Progenitor cell of endocrine pancreas (in vitro differentiated cells): ENCODE measurements at places on chromosomes 3 and 15.

DNA sequence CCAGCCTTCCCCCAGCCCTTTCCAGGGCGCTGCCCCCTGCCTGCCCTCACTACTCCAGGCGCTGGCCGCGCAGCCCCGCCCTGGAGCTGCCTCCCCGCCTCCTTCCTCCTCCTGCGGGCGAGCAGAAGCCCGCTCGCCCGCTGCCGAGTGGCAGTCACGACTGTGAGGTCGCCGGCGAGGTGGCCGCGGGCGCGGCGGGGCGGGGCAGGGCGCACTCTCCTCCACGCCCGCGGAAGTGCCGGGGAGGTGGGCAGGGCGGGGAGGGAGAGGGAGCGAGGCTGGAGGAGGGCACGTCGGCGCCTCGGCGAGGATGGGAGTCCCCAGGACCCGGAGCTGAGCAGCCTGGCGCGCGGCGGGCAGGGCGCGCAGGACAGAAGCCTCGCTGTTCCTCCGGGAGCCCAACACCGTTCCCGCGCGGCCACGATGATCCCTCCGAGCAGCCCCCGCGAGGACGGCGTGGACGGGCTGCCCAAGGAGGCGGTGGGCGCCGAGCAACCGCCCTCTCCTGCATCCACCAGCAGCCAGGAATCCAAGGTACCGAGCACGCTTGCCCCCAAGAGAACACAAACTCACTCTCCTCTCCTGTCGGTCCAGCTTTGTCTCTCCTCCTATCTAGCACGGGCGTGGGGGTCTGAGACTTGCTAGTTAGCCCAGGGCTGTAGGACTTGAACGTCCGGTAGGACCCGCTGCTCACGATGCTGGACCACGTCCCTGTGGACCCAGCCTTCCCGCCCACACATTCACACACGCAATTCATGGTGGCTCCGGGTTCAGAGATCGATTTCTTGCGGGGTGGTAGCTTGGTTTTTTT is at the start of gene STAC:
Gene STAC (plus strand): TSS at position 284 of the 811 bp plus-strand sequence. CDS start 140 bp downstream, at position 424.
- peak; percentile 40 for DNase-seq

- DNase-seq: no peak
Observed at GRCh38 chr15:100715571-100716455, 113.4 kb downstream of the ASB7 start.

GRCh38 chr3:38609386-38610111 is 39.9 kb downstream of the SCN5A start:
- no peak for DNase-seq

GRCh38 chr3:193868590-193868989 is 267.4 kb upstream of the HES1 start:
- no peak for DNase-seq

GRCh38 chr15:79640206-79640605 is 208.1 kb downstream of the MINAR1 start:
- no peak for DNase-seq

DNA sequence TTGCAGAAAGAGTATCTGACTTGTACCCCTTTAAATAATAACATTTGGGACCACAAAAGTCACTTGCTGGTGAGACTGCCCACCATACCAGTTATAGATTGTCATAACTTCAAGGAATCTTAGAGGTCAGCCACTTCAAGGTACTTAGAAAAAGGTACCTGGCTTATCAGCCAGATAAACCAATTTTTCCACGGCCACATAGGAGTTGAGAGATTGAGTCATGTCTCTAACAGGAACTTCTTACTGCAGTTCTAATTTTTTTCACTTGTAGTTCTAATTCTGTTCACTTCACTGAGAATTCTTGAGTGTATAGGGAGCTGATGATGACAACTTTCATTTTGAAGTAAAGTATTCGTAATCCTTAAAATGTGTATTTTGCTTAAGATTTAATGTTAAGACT is 317.1 kb upstream of the CBLB start:
- no peak for DNase-seq

- DNase-seq: no peak
Observed at GRCh38 chr15:33145447-33145846, 49.1 kb downstream of the FMN1 start.

DNA sequence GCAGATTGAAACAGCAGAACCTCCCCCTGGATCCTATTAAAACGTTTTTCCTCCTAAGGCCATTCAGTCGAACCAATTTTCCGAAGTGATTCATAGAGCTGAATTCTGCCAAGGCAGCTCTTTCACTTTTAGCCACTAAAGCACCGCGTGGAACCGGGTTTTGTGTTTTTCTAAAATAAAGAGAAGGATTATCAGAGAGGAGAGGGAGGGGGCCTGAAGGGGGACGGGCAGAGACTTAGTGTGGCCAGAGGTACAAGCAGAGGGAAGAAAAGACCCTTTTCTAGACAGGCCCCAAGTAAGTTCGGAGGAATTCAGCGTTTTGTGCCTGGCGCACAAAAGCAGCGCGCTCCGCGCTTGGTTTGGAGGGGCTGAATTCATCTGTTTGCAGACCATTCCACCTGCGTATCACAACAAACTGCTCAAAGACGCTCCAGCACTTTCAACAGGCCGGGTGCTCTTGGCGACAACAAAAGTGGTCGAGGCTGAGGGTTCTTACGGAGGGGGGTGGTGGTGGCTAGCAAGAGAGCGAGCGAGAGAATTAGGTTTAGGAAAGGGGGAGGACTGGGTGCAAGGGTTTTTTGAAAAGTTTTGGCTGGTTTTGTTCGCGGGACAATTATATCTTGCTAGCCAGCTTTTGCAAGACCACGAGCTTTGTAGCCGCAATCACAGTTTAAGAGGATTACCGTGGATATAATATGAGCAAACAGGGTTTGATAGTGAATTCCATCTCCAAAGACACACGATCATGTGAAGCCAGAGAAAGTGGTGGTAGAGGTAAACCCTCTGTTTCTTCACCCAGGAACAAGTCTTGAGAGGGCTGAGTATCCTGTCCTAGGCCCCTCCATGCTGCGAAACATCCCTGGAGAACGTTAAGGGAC is 1.2 kb upstream of the FEZF2 start:
- no peak for DNase-seq

- no peak for DNase-seq
Observed at GRCh38 chr3:73409138-73409763, 215.5 kb downstream of the PDZRN3 start.

- no peak for DNase-seq
Observed at GRCh38 chr3:72353236-72354128, 494.8 kb downstream of the SHQ1 start.

DNA sequence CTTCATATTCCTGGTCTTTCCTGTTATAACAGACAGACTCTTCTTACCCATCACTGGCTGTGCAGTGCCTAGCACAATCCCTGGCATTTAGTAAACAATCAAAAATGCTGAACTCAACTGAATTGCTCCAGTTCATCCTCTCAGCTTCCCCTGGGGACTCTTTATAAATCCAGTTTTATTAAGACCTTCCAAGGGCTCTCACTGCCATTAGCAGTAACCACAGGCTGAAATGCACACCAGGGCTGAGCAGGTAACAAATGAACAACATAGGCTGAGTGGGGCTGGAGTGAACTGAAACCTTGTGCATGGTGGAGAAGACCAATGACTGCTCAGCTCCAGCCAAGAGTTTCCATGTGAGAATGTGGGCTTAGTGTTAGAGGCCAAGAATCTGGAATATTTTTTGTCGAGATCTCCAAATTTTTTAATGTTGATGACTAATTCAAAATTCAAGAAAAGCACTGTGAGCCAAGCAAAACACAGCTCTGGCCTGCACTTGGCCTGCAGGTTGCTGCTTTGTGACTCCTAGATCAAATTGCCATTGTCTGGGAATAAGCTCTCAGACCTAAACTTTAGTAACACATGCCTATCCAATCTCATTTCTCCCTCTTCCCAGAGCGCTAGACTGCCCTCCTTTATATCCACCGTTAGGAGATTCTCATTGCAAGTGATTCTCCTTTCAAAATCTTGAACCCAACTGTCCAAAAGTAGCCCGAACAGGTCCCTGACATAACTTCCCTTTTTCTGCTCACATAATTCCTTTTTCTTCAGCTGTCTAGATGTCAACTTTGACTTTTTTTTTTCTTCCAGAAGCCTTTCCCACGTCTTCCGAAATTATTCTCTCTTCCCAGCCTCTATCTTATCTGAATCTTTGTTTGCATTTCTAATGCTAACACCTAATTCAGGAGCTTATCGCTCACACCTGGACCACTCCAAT is 7.4 kb downstream of the SQOR start:
- no peak for DNase-seq

DNA sequence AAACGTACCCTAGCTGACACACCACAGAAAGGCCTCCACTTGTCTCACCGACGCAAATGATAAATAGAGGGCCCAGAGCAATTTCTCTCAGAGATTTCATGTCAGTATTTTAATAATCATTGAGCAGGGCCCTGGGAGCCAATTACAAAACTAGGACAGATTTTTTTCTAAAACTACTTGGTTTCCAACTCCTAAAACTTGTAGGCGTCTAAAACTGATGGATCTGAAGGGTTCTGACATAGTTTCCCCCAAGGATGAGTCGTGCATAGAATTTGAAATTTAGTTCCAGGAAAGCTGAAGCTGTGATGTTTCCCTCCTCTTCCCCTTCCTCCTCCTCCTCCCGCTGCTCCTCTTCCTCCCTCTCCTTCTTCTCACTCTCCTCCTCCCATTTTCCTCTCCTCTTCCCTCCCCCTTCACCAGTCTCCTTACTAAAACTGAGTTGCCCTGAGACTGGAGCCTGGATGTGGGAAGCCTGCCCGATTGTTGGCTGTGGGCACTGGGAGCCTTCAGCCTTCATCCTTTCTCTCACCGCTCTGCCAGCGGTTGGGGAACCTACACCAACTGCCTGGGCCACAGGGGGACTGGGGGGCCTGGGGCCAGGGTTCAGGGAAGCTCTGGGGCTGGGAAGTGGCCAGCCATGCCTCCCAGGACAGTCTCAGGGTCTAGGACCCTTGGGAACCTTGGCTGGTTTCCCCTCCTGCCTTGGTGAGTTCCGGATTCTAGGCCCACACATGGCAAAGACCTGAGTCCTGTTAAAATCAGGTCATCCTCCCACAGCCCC is 73.9 kb upstream of the SLC6A11 start:
- DNase-seq: no peak

- peak; percentile 37 for DNase-seq
Observed at GRCh38 chr3:39106851-39107387, 508 bp downstream of the GORASP1 start.

- DNase-seq: no peak
Observed at GRCh38 chr3:183394150-183394549, 34.3 kb downstream of the MCF2L2 start.

DNA sequence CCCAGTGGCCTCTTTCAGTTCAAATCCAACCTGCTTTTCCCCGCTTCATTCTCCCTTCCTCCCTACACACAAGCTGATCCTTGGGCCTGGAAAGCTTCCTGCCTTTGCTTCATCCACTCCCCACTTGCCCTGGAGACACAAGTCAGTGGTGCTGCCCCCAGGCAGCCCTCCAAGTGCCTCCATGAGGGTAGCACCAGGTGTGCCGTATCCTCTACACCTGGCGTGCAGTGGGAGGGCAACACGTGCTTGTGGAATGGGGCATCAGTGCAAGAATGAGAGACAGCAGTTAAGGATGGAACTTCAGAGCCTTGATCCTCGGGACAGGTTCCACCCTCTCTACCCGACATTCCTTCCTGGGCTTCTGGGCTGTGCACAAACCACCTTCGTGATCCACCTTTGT is 3.8 kb downstream of the ANPEP start:
- DNase-seq: no peak

GRCh38 chr3:99760629-99761028 is 57.0 kb upstream of the CMSS1 start:
- DNase-seq: no peak

DNA sequence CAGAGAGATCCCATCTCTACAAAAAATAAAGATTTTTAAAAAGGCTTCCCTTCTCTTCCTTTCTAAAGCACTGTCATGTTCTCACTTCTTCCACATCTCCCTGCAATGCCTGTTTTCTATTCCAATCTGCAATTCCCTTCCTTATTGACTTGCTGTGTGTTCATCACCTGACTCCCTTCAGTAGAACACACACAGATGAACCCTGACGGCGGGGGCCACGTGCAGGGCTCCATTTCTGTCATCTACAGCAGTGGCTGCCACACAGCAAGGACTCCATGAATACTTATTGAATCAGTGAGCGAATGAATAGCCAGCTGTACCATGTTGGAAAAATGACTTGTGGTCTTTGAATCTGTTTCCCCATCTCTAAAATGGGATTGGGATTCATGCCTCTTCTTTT is 26.1 kb downstream of the BHLHE40 start:
- DNase-seq: no peak

GRCh38 chr3:119340014-119340413 is 45.8 kb downstream of the ARHGAP31 start:
- DNase-seq: no peak

DNA sequence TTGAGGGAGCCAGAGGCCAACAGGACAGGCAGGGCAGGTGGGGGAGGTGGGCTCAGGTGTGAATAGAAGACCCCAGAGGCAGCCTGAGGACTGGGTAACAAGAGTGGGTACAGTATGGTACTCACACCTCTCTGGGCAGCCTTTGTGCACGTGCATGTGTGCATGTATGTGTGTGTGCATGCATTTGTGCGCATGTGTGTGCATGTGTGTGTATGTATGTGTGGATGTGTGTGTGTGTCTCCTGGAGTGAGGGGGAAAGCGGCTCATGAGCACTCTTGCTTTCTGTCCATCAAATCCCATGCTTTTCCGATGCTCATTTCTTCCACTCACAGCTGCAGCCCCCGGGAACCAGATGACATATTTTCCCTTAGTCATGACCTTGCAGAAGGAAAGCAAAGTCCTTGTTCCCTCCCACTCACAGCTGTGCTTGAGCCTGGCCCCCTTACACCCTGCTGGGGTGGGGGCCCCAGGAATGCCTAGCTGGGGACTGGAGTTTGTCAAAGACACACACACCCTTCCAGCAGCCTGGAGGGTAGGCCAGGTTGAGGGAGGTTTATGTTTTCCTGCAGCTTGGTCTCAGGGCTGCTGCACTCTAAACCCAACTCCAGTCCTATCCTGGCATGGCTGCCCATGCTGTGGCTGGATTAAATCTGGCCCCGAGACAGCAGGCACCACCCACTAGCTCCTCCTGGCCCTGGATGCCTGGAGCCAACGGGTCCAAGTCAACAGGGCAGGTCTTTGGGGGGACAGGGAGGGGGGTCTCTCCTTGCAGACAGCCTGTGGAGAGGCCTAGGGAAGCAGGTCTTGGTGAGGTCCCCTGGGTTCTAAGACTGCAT is 22.5 kb downstream of the CCDC33 start:
- DNase-seq: no peak

- DNase-seq: no peak
Observed at GRCh38 chr3:125351814-125352456, 23.2 kb downstream of the ZNF148 start.

- no peak for DNase-seq
Observed at GRCh38 chr15:34837246-34838016, 42.1 kb upstream of the ACTC1 start.
